ENCODE measurements at places on chromosomes 1 and 21.

- no peak for DNase-seq
Observed at GRCh38 chr1:171426645-171427044, 58.7 kb upstream of the PRRC2C start.

DNA sequence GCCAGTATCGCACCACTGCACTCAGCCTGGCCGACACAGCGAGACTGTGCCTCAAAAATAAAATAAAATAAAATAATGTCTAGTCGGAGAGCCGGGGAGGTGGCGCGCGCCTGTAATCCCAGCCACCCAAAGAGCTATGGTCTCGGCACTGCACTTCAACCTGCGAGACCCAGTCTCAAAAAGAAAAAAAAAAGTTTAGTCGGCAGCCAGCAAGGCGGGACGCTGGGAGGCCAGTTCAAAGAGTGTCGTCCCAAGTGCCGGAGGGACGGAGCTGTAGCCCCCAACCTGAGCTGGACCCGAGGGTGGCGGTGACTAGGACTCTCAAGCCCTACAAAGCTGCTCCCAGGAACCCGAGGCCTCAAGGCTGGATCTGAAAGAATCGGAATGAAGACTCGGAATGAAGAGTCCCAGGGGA lies 632 bp upstream of the FALEC start:
- no peak for DNase-seq

DNA sequence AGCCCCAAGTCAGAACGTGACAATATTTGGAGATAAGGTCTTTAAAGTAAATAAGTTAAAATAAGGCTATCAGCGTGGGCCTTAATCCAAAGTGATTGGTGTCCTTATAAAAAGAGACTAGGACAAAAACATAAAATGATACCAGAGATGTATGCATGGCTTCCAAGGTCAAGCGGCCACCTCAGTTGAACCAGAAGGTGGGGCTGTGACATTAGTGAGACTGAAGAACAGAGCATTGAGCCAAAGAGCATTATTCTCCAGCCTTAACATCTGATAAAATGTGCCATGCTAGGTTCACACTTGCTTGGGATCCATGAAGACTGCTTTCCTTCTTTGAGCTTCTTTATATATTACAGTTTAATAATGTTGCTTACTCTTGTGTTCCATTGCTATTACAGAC lies 554.6 kb downstream of the PLA2G4A start:
- no peak for DNase-seq

DNA sequence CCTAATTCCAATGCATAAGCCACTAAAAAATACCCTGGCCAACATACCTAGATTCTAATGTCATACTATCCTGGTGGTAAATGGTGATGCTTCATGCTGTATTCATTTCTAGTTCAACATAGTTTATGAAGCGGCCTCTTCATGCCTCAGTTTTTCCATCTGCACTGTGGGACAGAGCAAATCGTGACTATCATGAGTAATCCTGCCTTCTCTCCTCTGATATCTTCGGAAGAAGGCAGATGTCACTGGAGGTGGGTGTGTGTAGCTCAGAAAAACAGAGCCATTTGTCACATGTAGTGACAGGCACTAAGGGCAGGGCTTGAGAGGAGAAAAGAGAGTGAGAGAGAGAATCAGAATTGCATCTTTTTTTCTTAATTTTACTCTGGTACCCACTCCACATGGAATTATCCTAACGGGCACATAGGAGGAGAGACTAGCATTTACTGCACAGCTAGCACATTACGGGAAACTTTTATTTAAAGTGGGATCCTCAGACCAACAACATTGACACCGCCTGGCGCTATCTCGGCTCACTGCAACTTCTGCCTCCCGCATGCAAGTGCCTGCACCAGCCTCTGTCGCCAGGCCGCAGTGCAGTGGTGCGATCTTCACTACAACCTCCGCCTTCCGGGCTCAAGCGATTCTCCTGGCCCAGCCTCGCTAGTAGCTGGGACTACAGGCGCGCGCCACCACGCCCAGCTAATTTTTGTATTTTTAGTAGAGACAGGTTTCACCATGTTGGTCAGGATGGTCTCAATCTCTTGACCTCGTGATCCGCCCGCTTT lies 78.4 kb upstream of the KCNA3 start:
- DNase-seq = no peak

Measured in hippocampal formation (tissue), 2 donors.